NB4 (cell line): ENCODE measurements at places on chromosomes 11 and 22.
A peak's percentile ranks its signal among the peaks of the same experiment; 100 is the strongest.

DNA sequence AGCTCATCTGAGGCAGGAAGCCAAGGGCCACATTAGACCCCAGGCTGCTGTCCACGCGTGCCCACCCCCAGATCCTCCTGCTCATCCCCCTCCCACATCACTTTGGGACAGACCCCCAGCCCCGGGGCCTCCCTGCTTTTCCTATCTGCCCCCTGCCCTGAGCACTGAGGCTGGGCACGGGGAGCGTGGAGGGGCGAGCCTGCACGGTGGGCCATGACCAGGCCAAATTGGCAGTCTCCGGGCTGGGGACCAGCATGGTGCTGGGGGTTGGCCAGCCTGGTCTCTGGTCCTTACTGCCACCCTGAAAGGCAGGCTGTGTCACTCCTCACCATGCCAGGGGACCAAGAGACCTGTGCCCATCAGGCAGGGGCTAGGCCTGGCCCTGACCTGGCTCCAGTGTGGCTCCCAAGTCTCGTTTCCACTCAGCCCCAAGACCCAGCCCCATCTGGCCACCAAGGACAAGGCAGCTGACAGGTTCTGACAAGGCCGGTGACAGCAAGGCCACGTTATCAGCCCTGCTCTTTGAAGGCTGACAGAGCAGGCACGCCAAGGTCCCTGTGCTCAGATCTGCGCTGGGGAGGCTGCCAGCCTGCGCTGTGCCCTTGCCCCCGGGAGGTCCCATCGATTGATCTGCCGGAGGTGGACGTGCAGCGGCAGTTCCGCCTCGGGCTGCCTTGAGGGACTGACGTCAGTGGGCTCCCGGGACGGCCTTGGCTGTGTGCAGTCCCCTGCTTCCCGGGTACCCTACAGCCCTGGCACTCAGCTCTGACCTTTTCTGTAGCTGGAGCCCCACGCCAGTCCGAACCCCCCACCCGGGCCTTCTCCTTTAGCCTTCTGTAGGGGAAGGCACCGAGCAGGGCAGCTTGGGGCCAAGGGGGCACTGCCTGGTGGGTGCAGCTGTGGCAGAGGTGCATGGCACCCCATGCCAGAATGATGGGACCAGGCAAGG lies 3.6 kb downstream of the TNNI2 start:
- no peak for DNase-seq

DNA sequence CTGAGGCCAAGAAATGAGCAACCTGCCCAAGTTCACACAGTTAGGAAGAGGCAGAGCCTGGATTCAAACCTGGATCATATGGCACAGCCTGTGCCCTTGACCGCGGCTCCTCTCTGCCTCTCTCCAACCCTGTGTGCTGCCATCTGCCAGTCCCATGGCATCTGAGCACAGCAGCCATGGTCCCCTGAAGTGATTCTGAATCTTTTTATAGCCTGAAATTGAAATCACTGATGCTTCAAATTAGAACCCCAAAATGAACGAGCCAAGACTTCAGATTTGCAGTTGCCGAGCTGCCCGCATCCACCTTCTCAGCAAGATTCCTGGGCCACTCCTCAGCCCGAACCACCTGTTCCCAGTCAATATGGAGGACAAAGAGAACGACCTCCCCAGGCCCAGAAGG lies 252.7 kb downstream of the CTTN start:
- DNase-seq = no peak

- no peak for DNase-seq
These were observed 14.9 kb downstream of the P2RX3 start for GRCh38 chr11:57353036-57353435.

GRCh38 chr22:44658311-44658953 lies 43.6 kb upstream of the PRR5 start:
- no peak for DNase-seq

- DNase-seq = peak; percentile 9
These were observed 931.5 kb upstream of the FAT3 start for GRCh38 chr11:91293119-91293518.

GRCh38 chr11:59729834-59730233 lies 16.2 kb upstream of the OR10V1 start:
- DNase-seq = no peak

DNA sequence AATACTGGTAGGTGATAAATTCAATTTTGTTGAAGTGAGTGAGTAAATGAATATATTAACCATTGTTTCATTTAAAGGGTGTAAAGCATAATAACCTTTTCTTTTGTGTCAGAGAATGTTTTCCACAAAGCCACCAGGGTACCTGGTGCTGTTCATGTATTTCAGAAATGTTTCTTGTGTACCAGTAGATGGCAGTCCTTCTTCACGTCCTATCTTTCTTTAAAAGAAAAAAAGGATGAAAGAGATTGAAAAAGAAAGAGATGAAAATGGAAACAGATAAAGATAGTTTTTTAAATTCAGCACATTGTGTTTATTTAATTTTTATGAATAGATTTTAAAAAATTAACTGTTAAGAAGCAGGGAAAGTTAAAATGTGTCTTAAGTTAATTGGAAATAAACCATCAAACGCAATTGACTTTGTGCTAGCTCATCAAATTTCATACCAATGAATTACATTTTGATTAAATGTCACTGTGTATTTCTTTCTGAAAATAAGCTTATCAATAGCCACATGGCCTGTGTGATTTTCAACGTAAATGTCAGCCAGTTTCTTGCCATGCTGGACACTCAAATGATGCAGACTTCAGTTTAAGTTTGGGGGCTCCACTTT lies 65.5 kb upstream of the CHORDC1 start:
- peak; percentile 39 for DNase-seq

DNA sequence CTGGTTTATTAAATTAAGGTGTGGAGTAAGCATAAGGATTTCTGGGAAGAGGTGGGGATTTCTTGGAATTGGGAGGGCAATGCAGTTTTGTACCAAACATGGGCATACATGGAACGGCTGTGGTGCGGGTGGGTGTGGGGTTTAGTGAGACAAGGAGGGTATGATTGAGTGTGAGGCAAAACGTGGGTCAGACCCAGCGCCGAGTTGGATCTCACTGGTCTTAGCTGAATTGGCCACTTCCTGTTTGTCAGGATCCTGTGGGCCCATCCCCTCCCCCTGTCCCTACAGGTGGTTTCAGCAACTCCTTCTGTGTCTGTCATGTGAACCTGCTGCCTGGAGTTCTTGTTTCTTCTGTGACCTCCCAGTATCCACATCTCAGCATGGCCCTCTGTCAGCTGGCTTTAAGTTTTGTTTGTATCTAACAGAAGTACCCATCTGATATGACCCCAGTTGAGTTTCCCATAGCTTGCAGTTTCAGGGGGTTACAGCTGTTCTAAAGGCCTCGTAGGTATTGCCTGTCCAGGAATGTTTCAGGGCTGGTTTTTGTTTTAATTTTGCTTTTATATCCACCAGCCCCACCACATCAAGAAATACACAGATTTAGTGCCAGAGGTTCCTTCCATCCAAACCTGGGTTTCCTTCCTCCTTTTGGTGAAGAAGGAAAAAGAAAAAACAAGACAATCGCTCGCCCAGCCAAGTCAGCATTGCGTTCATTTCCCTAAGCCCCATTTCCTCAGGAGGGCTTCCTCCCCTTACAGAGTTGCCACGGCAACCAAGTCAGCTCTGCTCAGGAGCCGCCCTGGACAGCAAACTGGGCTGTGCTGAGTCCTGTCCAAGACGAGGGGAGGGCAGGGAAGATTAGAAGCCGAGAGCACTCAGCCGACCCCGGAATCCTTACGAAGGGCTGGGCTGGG lies 6.0 kb downstream of the APOL1 start:
- DNase-seq = peak; percentile 16

DNA sequence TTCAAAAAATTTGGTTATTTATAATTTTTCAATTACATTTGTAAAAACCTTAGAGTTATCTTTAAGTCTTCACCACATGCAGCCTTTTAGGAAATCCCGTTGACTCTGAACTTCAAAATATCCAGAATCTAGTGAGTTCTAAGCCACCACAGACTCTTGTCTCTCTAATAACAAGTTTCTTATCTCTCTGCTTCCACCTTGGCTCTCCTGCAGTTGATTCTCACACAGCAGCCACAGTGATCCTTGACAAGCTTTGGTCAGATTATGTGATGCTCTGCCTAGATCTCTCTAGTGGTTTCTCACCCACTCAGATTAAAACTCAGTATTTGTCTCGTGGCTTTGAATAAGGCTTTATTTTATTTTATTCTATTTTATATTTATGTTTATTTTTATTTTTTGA lies 8.6 kb downstream of the HSD17B12 start:
- DNase-seq = no peak

DNA sequence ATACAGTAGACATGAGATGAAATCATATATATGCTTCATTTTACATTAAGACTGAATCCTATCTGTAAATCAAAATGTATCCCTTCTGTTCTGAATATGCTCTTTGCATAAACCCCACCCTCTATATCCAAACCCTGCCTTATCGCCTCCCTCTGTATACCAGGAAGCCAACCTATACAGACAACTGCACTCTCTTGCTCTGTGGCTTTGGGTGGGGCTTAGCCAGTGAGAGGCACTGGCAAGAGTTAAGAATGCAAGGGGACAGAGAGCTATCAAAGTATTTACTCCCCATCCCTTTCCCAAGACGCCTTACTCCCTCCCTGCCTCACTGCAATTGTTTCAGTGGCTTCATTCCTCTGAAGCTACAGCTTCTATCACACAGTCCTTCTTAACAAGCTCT lies 309.8 kb downstream of the TTC28 start:
- no peak for DNase-seq
